ENCODE measurements at places on chromosomes 5 and 9. TPM values are rescaled to one million over a fixed set of nuclear protein-coding genes. Genes with fewer than 3 reads are reported as not detected.
A peak's percentile ranks its signal among the peaks of the same experiment; 100 is the strongest.

The CNTLN gene
- 15.1 TPM for total RNA-seq

DNA sequence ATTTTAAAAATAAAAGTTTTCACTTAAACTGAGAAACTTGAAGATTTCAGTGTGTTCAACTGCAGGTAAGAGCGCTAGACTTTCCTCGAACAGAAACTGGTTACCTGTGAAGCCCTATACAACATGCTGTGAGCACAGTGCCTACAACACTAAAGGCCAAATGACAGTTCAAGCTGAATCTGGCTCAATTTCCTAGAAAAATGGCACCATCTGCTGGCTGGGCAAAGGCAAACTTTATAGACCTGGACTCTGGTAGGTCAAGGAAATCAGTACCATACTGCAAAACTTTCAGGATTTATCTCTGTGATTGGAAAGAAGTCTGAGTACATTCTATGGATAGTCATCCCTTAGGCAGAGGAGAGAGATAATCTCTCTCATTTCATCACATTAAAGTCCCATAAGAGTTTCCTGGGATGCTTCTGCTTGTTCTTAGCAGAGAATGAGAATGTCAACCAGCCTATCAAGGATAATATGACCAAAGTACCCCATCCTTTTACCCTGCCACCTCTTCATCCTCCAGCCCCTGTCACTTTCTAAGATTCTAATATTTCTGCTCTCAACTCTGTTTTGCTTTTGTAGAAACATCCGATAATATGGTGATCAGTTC is 31.8 kb upstream of the FOXB2 start:
- peak; percentile 61 for DNase-seq

DNA sequence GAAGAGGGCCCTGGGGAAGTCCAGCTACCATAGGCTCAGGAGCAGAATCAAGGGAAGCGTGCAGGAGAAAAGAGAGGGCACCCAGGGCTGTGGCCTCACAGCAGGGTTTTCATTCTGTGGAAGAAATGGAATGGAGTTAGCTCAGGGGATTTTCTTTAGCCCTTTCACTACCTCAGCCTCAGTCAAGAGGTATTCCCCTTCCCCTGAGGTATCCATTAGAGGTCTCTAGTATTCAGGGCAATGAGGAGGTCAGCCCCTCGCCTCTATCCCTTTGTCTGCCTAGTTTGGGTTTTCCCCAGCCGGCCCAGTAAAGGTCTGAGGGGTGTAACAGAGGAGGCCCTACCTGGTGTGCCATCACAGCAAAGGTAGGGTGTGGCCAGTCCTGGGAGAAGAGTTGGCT is 21.5 kb downstream of the GFRA3 start:
- DNase-seq = no peak

DNA sequence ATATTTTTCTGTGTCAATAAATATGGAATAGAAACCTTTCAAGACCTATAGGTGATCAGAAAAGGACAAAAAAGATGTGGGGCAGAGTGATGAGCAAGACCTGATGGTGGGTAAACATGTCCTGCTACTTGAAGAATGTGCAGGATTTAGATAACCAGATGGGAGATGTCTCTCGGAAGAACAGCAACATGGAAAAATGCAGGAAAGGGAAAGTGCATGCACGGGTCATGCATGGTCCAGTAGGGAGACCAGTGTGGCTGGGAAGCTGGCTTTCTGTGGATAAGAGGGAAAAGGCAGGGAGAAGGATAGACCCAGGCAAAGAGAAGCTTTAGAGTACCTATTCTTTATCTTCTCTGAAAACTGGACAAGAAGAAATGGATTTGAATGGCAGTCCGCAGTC is 7.1 kb upstream of the CAST start:
- no peak for DNase-seq

The IGFBPL1 gene
- total RNA-seq = 2.8 TPM

The TMEM167A gene
- 69.5 TPM for total RNA-seq

DNA sequence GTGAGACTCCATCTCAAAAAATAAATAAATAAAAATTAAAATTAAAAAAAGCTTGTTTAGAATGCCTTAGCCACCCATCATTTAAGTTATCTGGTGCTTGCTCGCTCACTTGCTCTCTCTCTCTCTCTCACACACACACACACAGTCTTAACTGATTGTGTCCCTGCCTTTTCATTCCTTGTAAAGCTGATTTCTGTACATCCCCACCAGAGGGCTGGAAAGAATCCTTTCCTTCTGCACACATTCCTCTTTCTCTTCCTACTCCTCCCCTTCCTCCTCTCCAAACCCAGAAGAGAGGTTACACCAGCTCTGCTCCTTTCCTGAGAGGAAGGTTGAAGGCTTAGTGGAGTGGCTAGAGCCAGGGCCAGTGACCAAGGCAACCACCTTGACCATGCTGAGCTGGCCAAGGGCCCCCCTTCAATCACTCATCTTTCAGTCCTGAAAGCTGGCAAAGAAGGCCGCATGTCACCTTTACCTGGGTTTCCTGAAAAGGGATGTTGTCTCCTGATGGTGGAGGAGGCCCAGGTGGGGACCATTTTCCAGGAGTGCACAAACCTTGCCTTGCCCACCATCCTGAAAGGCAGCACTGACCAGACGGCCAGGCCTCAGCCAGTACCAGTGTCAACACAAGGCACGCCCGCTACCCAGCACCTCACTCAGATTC is 25.6 kb downstream of the STK10 start:
- DNase-seq = no peak

The ARRDC3 gene
- 45.4 TPM for total RNA-seq

The ZSWIM6 gene
- 12.1 TPM for total RNA-seq

The IL3 gene
- total RNA-seq = not detected

DNA sequence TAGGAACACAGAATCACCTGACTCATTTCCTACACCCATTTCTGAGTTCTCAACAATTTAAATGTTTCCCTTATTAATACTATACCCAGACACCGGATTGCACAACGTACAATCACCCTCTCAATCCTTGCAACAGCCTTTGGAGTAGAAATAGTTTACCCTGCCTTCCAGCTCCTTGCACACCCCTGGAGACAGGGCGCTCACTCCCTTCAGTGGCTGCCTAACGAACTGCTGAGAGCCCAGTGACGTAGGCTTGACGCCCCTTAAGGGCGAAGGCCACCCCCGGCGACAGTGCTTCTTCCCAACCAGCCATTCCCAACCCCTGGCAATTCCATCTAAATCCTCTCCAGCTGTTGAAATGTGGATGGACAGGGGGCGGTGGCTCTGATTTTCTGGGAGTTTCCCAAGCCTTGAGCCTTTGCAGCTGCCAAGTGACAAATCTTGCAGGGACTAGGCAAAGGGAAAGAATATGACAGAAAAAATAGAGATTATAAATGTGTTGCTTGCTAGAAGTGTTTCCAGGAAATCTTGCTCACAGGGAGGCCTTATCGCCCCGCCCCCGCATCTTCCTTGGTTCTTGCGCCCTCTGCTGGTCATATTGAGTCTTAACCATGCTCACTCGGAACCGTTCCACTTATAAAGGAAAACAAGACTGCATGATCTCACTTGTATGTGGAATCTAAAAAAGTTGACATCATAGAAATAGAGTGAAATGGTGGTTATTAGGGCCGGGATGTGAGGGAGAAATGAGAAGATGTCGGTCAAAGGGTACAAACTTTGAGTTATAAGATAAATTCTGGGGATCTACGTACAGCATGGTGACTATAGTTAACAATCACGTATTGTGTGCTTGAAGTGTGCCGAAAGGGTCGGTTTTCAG is 7.6 kb upstream of the BARX1 start:
- DNase-seq = peak; percentile 77

The FAXDC2 gene
- 25.4 TPM for total RNA-seq

DNA sequence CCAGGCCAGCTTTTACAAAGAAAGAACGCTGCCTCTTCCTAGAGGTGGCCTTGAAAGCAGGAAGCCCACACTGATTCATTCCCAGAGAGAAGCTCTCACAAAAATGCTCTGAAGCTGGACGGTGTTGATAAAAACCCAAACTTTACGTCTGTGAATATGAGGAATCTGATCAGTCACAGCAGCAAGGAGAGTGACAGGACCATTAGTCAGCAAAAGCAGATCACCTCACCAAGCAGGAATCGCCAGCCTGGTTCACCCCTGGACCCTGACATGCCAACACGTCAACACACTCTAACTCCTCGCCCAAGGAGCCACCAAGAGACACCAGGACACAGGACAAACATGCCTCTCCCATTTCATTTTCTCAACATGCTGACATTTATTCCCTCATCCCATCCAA is 70.6 kb upstream of the ZNF622 start:
- peak; percentile 39 for DNase-seq

GRCh38 chr5:139645430-139645871 is 2.7 kb upstream of the CXXC5 start:
- no peak for DNase-seq

DNA sequence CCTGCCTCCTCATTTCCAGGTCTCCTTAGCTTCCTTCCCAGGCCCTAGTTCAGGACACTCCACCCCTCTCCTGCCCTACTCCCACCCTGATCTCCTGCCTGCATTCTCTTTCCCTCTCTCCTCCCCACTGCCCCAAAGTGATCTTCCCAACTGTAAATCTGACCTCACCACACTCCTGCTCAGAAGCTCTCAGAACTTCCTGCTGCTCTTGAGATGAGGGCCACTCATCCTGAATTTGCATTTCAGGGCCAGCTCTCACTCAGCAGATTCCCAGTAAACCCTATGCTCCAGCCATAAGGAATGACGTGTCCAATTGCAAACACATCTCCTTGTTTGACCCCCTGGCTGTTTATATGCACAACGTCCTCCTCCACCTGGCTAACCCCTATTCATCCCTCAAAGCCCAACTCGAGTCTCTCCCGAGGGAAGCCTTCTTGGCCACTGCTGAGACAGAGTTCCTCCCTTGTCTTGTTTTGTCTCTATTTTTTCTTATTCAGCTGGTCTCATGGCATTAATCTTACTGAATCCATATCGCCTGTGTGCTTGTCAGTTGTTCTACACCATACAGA is 95.0 kb downstream of the NSG2 start:
- no peak for DNase-seq

- no peak for DNase-seq
Observed at GRCh38 chr9:124394596-124394995, 20.6 kb downstream of the PSMB7 start.

- DNase-seq = no peak
Observed at GRCh38 chr5:3261081-3261480, 334.6 kb upstream of the IRX1 start.

The XPA gene
- 6.3 TPM for total RNA-seq

The HAVCR1 gene
- not detected for total RNA-seq

DNA sequence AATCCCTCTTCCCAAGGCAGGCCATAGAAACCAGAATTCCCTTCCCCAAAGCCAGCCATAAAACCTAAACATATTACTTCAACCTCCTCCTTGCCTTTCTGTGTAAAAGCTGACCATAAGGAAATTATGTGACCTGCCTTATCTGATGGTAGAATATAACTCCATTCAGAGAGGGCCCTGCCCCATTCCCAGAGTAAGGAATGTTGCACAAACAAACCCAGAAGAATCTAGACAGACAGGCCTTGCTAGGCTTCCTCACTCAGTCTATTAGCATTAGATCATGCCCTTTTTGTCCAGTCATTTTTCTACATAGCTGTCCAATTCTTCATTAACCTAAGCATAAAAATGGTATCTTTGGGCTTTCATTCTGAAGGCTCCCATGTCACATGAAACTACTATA is 17.8 kb upstream of the IFNB1 start:
- DNase-seq = no peak

The C9orf153 gene
- total RNA-seq = not detected

- DNase-seq = peak; percentile 78
Observed at GRCh38 chr5:148387325-148387724, 3.6 kb downstream of the FBXO38 start.

- no peak for DNase-seq
Observed at GRCh38 chr5:156375895-156376495, 49.0 kb downstream of the SGCD start.

The THBS4 gene
- 0.38 TPM for total RNA-seq

DNA sequence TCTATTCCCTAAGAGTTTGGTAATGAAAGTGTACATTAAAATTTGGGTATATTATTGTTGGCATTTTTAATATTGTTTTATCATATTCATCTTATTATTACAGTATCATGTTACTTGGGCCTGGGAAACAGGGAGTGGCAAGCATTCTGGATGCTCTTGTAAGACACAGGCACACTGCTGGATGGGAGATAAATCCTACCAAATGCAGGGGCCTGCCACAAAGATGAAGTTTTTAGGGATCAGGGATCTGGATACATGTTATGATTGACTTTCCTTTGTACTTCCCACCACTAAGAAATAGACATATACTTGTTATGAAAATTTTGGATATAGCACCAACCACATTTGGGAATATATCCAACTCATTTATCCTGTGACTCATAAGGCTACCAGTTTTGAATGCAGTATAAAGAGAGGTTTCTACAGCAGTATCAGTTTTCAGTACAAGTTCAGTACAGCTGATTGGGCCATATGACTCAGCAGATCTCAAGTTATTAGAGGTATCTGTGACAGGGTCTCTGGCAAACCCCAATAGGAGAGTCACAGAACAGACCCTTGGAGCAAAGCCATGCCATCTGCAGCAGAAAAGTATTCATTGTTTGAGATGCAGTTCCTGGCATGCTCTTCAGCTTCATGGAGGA is 360.1 kb downstream of the DMAC1 start:
- peak; percentile 20 for DNase-seq

DNA sequence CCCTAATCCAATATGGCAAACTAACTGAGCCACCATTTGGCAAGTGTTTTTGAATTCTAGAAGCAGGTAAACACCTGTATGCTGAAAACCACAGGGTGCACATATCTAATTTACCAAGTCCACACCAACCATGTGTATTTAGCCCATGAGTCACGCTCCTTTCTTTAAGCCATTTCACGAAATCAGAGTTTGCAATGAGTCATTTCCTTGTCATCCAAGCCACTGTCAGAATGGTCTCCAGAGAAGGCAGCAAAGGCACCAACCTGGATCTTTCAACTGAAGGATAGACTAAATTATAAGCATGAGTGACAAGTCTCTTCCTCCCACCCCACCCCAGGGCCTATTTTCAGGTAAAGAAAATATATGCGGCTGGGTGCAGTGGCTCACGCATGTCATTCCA is 110.0 kb downstream of the PAX5 start:
- DNase-seq = peak; percentile 81
